ENCODE measurements at places on chromosomes 13 and 19.

DNA sequence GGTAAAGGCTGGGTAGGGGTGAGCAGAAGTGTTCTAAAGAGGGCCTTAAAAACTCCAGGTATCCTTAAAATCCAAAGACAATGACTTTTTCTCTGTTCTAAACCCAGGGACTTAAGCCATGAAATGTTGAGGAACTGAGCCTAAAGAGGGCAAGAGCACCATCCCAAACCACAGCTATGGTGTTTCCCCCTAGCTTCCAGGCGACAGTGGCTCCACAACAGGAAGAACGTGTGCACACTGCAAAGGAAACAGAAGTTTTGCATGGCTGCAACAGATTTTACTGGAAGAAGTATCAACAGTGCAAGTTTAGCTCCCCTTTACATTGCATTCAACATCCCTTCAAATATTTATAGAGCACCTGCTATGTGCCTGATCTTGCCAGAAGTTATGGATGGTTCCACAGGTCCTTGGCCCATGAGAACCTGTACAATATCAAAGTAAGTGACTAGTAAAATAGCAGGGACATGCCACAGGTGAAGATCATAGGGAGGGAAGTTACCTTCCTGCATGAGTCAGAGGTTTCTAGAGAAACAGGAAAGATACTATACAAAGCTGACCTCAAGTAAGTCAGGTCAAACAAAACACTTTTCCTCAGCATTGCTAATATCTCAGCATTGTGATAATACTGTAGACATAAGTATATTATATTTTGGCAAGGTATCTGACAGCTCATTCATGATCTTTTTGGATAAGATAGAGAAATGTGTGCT, 8.4 kb upstream of the KCTD12 start:
- no peak for DNase-seq

DNA sequence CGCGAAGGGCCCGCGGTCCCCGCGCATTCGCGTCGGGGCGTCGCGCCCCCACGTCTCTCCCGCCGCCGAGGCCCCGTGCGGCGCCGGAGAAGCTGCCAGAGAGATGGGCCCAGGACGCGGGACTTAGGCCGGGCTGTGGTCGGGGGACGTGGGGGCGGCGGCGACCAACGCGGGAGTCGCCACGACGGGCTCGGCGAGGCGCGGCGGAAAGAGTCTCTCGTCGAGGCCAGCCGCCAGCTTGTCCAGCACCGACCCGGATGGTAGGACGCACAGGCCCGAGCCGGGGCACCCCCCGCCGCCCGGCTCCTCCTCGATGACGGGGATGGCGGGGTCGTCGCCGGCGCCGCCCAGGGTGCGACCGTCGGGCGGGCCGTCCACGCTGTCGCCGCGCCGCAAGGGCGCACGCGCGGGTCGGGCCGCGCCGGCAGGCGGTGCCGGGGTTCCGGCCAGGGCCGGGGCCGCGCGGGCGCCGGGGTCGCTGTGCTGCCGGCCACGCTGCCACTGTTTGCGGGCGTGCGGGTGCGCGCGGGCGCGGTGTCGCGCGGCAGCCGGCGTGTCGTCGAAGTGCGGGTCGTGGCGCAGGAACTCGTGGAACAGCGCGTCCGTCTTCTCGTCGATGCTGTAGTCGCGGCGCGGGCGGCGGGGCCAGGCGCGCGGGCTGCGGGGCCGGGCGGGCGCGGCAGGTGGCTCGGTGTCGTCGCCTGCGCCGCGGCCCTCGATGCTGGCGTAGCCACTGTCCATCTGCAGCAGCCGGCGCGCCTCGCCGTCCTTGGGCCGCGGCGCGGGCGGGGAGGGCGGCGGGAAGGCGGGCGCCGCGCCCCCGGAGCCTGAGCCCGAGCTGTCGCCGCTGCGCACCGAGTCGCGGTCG, 8.5 kb downstream of the CBARP start:
- DNase-seq = no peak

- no peak for DNase-seq
Measured at GRCh38 chr13:52421216-52421615, 15.2 kb upstream of the THSD1 start.

DNA sequence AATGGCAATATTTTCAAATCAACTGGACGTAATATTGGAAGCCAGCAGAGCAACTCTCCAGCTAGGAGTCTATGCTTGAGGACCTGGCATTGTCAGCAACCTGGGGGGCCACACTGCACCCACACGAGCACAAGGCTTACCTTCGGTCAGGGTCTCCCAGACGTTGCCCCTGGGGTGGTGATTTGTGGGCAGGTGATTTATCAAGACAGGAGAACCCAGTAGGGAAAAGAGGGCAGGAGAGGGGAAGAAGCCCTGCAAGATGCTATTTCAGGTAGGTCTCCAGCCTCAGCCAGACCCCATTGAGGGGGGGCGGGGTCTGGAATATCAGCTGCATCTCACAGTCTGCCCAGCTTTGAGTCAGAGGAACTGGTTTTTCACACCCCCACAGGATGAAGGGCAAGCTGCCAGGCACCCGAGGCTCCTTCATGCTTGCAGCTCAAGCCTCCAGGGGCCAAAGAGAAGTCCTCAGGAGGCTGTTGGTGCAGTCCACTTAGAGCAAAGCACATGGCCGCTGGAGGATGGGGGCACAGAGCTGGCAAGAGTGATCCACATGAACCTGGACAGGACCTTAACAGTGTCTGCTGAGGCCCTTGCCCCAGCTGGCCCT, 80.9 kb upstream of the UQCRFS1 start:
- DNase-seq = no peak

DNA sequence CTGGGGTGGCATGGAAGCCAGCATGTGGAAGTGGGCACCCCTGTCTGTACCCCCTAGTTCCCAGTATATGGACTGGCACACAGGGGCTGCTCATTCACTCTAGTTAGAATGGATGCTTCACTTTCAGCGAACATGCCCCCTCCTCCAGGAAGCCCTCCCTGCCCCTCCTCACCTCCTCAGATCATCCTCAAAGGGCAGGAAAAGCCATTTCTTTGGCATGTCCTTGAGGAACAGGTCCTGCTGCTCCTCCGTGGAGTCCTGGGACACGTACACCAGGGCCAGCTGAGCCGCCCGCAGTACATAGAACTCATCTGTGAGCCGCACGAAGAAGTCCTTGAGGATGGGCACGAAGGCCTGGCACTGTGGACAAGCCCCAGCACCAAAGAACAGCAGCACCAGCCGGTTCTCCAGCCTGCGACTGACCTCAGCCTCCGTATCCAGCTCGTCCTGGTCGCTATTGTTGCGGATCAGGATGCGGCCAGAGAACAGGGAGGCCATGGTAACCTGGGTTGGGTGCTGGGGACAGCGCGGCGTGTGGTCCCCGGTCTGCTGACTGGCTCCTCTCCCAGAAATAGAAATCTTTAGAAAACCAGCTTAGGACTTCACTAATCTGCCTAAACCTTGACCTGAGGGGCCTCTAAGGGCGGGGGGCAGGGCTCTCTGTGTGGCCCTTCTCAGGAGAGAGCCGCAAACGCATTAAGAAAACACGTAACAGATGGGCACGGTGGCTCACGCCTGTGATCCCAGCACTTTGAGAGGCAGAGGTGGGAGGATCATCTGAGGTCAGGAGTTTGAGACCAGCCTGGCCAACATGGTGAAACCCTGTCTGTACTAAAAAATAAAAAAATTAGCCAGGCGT, at the start of gene NXNL1:
TSS of gene NXNL1 (minus strand) at position 555 of the 859 bp plus-strand sequence. CDS start at position 498, 57 bp downstream.
- no peak for DNase-seq

DNA sequence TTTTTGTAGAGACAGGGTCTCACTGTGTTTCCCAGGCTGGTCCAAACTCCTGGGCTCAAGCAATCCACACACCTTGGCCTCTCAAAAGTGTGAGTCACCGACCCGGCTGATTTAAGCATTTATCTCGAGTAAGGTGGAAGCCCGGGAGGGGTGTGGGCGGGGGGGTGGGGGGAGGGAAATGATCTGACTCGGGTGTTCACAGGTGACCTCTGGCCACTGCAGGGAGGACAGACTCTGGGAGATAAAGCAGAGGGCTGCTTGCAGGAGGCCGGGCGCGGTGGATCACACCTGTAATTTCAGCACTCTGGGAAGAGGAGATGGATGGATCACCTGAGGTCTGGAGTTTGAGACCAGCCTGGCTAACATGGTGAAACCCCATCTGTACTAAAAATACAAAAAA, 7.9 kb downstream of the DENND1C start:
- no peak for DNase-seq

DNA sequence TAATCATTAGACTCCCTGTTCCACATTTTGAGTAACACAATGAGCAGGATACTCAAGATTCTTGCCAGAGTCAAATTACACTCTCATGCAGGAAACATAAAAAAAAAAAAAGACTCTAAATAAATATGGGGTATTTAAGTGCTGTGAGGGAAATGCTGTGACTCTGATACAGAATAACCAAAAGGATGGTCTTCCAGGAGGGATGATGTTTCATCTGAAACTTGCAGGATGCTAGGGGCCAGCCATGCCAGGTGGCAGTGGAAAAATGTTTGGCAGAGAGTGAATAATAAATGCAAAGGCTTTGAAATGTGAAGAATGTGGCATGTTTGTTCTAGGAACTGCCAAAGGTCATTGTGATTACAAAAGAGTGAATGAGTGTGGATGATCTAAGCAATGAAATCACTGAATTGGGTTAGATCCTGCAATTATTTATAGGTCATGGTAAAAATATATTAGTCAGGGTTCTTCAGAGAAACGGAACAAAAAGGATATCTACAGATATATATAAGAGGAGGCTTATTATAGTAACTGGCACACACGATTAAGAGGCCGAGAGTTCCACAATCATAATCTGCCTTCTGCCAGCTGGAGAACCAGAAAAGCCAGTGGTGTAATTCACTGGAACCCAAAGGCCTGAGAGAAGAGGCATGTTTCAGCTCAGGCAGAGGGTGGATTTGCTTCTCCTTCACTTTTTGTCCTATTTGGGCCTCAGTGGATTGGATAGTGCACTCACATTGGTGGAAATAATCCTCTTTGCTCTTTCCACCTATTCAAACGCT, 1832.8 kb upstream of the MIR17HG start:
- DNase-seq = no peak

GRCh38 chr13:108155185-108156106, 59.9 kb downstream of the LIG4 start:
- DNase-seq = peak; percentile 78

DNA sequence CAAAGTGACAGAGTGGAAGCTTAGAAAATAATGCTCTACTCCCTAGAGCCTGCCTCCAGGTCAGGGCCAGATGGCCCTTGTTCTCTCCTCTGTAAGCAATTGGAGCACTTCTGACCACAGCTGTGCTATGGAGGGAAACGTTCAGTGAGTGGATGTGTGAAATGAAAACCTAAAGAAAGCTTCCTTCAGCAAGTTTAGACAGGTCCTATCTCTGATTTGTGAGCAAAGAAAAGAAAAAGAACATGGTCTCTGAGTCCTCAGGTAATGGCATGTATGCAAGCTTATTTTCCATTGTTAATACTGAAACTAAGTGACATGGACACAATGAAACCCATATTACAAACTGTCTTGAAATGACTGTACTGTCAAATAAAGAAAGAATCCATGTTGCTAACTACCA, 1486.8 kb downstream of the EFNB2 start:
- DNase-seq = no peak

DNA sequence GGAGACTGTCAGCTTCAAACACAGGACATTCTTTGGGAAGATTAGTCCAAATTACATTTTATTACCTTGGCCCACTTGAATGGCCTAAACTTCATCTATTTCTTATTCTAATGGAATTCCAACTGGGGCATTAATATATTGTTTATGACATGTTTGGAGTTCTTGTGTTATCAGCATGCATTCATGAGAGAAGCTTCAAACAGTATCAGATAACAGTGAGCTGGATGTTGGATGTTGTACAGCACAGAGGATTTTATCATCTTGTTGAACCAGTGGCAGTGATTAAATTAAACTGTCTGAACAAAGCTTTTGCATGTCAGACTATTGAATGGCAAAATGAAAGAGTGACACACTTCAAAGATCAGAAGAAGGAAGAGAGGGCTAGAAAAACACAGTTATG, 50.0 kb downstream of the MZT1 start:
- no peak for DNase-seq

DNA sequence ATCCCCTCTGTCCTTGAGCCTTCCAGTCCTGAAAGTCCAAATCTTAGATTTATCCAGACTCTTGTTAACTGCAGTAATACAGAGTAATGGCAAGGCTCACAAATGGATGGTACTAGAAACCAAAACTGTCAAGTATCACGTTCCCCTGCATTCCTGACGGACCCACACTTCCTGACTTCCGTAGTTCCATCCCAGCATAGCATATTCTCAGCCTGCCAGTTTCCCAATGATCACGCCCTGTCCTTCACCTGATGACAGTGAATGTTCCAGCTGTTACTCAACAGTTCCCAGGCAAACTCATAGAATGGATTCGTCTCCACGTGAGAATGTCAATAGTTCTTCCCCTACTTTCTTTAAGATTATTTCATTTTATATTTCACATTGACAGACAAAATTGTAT, 33.6 kb downstream of the SLC7A1 start:
- no peak for DNase-seq

GRCh38 chr13:92805766-92806165, 420.8 kb upstream of the GPC6 start:
- DNase-seq = no peak

DNA sequence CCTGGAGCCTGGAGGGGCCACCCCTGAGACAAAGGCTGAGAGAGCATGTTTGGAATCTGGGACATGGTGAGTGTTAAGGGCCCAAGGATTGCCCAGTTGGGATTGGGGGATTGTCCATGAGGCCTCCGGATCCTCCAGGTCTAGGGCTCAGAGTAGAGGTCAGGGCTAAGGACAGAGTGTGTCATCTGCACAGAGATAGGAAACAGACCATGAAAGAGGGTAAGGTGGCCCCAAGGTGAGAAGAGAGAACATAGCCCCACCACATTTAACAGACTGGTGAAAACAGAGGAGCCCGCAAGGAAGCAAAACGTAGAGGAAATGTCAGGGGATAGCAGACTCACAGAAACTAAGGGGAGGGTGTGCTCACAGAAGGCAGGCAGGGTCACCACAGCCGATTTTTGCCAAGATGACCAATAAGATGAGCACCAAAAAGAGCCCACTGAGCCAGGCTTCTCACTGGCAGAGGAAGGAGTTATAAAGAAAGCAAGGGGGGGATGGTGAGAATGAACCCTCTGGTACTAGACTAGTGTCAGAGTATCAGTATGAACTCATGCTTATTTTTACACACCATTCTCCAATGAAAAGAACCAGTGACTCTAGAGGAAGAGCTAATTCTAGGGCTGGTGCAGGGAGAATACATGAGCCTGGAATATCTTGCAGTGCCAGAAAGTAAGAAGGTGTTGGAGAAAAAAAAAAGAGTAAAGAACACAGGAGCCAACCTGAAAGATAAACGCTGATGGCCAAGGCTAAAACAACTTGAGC, 17.5 kb downstream of the DYRK1B start:
- DNase-seq = no peak

GRCh38 chr13:63481334-63481733, 2065.7 kb upstream of the PCDH20 start:
- no peak for DNase-seq

- DNase-seq = no peak
Measured at GRCh38 chr13:105972811-105973590, 562.5 kb downstream of the EFNB2 start.

GRCh38 chr13:101490406-101491015, 38.0 kb downstream of the ITGBL1 start:
- DNase-seq = no peak

DNA sequence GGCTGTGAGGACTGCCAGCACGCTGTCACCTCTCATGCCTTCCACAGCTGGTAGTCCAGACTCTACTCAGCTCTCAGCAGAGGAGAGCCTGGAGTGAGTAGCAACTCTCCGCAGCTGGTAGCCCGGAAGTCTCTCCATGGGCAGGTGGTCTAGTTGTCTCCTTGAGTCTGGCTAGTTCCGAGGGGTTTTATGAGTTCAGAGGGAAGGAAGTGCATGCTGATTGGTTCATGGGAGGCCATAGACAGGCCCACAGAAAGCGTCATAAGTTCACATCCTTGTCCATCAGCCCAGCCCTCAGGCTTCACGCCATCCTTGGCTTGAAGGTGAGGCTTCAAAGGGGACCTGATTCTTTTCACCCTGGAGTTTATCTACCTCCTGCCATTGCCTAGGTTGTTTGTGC, 2662.4 kb upstream of the PCDH20 start:
- DNase-seq = no peak
